ENCODE measurements at places on chromosomes 1 and 21.
A peak's percentile ranks its signal among the peaks of the same experiment; 100 is the strongest.

DNA sequence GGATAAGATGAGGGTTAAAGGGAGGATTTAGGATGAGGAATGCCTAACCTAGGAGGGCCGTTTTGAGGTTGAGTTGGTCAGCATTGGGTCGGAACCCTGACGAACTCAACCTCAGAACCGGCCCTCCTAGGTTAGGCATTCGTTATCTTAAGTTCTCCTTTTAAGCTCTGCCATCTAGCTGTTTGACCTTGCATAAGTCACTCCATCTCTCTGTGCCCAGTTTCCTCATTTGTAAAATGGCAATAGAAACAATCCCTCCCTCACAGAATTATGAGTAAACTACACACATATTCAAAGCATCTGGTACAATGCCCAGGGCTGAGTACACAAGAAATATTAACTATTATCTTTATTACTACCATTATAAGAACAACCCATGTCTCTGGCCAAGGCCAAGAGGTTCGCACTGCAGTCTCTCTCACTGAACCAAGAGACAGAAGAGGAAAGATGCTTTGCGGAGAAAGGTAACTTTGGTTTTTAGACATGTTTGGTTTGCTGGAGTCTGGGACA is 4.8 kb downstream of the ABCB10 start:
- DNase-seq, result no peak

GRCh38 chr1:116738673-116739370 is 15.4 kb upstream of the CD2 start:
- DNase-seq, result no peak

DNA sequence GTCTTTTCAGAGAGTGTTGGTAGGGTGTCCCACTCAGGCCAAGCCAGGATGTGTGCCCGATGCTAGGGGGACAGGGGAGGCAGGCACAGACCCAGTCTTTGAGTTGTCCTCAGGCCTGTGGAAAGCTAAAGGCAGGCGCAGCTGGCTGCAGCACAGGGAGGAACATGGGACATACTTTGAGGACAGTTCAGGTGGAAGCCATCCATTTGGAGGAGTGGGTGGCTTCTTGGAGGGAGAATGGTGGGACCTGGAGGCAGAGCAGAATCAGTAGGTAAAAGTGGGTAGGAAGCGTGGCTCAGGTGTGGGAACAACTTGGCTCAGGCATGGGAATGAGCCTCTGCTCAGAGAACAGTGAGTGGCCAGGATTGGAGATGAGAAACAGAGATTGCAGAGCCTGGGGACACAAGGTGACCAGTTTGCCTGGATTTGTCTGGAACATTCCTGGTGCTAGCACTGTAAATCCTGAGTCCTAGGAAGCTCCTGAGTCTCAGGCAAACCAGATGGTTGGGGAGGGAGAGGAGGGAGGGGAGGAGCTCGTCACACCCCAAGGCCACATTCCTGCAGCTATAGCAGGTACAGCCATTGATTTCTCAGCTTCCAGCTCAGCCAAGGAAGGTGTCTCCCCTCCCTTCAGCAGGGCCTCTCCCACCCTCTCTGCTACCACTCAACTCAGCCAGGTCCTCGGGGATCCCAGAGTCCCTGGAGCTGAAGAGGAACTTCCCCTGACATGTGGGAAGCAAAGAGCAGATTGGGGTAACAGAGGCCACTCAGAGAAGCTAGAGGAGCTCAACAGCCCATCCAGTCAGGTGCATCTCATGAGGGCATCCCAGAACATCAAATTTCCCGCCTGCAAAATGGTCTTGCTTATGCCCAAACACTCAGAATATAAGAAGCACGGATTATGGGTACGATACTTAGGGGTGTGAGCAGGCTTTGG is 65.2 kb upstream of the TINAGL1 start:
- no peak for DNase-seq

DNA sequence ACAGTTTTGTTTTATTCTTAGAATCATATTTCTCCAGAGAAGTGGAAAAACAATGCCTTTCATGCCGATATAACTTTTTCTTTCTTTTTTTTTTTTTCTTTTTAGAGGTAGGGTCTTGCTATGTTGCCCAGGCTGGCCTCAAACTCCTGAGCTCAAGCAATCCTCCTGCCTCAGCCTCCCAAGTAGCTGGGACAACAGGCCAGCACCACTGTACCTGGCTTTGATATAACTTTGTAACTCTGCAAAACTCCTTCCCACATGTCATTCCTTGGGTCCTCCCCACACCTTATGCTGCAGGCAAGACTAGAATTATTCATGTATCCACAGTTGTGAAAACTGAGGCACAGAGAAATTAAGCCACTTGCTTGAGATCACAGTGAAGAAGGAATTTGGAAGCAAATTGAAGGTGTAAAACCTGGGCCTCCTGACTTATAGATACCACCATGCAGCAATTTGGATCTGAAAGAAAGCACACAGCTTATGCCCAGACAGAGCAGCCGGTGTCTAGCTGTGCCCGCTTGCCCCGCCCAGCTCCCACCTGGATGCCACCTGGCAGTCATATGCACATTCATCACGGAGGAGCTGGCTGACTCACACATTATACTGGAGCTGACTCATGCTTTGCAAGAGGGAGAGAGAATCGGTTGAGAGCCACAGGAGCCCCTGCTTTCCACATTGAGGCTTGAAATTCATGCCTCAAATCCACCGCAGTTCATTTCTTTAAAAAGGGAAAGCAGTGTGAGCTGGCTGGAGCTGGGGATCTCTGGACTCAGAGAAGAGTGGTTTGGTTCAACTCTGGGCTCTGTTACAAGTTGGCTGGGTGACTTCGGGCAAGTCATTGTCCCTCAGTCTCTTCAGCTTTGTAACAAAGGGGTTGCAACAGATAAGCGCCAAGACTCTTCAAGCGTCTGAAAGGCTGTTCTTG is 8.3 kb upstream of the SLC2A1 start:
- peak; percentile 89 for DNase-seq

Data from Panc1 (cell line).